ENCODE measurements at places on chromosomes 2 and 18.

DNA sequence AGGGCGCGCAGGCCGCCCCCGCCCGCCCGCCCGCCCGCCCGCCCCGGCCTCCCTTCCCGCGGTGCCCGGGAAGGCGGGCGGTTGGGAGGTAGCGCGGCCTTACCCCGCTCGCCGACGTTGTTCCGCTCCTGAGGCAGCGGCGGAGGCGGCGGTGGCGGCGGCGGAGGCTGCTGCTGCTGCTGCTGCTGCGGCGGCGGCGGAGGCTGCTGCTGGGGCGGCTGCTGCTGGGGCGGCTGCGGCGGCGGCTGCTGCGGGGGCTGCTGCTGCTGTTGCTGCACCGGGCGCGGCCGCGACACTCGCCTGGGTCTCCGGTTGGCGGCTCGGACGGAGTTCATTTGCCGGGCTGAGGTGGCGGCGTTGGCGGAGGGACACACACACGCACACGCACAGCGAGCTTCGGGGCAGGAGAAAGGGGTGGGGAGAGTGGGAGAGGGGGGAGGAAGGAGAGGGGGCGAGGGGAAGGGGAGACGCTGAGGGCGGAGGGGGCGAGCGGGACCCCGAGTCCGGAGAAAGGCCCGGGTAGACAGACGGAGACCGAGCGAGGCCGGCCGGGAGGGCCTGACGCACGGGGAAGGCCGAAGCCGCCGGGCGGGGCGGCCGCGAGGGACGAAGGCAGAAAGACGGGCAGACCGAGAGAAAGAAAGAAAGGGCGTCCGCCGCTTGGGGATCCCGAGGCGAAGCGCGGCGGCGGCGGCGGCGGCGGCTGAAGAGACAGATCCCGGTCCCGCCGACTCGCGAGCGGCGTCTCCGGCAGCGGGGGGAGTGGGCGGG is 727 bp downstream of the FBXO11 start:
- no peak for DNase-seq

GRCh38 chr2:113104054-113104611 is 23.3 kb upstream of the IL1RN start:
- no peak for DNase-seq

DNA sequence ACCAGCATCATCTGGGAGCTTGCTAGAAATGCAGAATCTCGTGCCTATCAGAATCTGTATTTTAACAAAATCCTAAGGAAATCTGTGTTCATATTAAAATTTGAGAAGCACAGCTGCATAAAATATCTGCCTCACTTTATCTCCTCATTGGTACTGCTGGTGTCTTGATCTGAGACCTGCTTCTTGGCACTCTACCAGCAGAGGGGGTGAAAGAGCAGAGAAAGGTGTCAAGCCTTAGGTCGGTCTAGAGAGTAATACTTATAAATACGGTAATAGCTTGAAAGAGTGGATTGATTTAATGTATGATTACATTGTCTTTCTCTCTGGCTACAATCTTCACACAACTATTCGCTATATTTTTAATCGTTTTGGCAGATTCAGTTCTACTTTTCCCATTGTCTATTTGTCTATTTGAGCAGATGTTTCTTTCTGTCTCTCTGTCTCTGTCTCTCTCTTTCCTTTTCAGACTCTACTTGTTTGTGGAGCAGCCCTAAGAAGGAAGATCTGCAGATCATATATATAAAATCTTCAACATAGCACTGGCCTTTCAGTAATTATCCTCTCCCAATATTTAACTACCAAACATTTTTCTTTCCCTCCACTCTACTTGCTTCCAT is 1.7 kb upstream of the GCG start:
- peak; percentile 10 for DNase-seq

DNA sequence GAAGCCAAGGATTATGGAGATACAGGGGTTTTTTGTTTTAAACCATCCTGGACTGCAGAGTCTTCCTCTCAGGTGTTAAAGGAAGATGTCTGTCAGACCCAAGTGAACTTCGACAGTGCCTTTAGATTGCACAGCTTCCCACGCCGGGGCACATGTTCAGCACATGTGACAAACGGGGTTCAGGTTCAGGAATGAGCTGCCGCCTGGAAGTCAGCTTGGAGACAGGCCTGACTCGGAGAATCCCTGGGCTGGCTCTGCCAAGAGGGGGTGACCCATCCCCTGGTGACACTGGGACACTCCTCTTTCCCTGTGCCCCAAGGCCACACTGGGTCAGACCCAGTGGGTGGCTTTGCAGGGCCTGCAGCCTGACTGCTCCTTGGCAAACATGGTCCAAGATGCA is 359.3 kb upstream of the SALL3 start:
- no peak for DNase-seq

DNA sequence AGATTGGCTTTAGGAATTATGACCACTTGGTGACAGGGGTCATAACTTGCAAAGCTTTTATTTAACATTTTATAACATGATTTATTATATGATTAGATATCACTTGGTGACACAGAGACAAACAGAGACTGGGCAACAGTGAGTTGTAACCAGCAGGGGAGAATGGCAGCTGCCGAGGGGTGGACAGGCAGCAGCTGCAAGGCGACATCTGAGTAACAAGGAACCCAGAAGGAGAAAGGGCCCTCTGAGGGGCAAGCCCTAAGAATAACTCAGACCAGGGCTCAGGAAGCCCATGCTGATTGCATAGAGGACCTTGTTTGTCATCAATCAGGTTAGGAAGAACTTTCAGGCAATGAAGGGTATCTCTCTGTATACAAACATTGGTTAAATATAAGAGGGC is 339.9 kb upstream of the SOX11 start:
- no peak for DNase-seq

GRCh38 chr2:47626664-47627063 is 156.3 kb upstream of the MSH6 start:
- no peak for DNase-seq

DNA sequence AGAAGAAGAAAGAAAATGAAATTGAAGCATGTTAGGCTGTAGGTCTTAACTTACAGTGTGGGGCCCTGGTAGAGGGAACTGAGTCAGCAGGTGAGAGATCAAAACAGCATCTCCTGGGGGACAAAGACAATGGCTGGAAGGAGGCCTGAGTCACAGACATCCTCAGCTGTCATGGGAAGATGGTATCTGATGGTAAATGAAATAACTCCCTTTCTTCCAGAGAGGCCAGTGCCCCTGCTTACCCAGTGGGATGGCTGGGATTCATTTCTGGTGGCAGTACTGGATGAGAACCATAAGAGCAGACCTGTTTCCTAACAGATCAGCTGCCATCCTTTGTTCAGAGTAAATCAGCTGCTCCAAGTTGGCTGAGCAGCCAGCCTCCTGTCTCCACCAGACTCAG is 251.3 kb upstream of the EPAS1 start:
- DNase-seq = no peak

- DNase-seq = no peak
These were observed 93.6 kb upstream of the HNMT start for GRCh38 chr2:137870682-137871081.

DNA sequence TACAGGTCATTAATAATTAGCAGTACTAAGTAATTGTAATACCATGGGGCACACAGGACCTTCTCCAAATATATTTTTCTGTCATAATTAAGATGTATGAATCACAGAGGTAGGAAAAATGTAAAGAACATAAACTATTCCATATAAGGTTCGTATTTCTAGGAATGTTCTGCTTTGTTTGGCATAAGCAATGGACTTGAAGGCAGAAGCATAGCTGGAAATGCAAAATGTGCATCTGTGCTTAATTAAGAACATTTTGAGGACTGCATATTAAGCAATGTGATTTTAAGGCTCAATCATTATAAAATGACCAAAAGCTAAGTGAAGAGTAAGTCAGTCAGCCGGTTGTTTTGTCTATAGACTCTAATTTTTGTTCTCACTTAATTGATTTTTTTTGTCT is 123.2 kb downstream of the RBM43 start:
- no peak for DNase-seq

DNA sequence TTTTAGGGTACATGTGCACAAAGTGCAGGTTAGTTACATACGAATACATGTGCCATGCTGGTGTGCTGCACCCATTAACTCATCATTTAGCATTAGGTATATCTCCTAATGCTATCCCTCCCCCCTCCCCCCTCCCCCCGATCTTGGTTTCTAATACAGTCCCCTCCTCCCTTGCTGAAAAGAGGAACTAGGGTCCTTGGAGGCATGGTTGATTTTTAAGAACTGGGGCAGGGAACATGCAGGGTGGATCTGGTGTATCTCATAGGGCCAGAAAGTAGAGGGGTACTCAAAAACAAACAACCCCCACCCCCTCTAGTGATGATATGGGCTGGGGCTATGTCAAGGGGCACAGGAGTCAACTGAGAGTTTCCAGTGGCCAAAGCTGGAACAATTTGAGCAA is 153.4 kb downstream of the UBR3 start:
- no peak for DNase-seq

GRCh38 chr18:58012356-58012755 is 31.7 kb upstream of the NEDD4L start:
- DNase-seq = no peak

DNA sequence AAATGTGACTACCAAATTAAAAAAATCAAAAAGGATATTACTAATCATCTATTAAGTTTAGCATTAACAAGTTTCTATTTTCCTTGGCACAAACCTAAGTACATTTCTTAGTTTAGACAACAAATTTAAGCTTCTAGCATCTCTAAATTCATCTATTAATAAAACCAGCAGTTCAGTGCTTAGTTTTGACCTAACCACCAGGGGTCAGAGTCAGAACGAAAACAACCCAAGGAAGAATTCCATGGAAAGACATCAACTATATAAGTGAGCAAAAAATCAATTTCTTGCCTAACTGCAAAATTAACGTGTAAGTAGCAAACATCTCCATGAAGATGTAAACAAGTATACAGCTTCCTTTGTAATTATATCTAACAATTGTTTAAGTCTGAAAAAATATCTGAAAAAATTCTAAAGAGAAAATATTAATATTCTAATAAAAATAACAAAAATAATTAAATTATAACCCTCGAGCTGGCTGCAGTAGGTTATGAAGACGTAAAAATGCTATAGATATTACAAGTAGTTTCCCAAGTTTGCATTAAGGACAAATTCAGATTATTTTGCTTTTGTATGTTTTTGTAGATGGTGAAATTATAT is 83.7 kb downstream of the CERKL start:
- no peak for DNase-seq

DNA sequence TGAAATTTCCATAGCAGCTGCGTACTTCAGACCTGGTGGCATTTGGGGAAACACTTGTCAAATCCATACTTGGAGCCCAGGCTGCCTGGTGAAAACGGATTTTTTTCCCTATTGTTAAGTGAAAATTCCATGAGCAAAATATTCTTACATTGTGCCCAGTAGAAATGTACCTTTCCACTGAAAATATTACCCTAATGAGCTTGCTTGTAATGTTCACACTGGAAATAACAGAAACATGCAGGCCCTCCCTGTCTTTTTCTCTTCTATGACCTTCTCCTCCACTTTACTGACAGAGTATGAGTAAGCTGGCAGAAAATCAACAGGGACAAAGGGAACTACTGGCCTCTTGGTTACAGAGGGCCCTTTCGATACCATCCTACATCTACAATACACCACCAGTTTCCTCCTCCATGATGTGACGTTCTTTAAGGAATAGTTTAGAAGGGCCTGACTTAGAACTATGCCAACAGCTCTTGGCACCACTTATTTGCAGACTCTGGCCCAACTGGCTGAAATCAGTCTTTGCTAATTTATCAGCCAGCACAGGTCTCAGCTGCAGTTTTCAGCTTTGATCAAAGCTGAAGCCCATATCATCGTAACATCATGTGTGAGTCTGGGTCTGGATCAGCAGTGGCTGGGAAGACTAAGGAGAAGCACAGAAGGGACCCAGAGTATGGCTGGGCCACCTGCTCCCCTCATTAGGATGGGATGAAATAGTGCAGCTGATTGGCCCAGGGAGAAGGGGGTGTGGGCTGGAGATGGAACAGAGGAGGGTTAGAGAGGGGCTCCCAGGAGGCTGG is 272.2 kb upstream of the ID2 start:
- no peak for DNase-seq

DNA sequence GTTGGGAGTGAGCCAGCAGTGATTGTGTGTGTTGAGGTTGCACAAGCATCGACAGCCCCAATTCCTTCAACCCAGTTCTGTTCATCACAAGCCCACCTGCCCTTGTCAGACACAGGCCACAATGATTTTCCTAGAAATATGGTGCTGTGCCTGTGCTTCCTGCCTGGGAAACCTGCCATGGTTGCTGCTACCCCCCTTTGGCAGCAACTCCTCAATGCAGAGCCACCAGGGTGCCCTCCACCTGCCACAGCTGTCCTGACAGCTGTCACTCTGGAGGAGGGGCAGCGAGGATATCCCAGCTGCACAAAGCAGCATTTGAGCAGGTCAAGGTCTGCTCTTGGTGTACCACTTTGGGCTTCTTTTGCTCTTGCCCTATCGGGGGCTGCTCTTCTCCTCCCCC is 27.1 kb downstream of the SMIM21 start:
- DNase-seq = no peak

DNA sequence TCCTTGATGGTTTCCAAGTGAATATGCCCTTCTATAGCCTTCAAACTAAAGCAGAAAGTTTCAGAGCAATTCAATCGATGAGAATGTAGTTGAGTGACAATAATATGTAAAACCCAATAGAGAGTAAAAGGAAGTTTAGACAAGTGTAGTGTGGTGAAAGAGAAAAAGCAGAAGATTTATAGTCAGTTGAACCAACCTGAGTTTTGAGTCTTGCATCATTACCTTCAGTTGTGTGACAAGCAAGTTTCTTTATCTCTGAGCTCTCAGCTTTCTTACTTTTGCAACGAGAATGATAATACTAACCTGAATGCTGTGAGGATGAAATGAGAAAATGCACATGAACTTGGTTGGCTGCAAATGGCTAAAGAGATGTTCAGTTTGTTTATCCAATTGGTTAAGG is 40.6 kb upstream of the TMEM247 start:
- DNase-seq = no peak

- no peak for DNase-seq
These were observed 73.1 kb downstream of the SPATS2L start for GRCh38 chr2:200379481-200380090.

DNA sequence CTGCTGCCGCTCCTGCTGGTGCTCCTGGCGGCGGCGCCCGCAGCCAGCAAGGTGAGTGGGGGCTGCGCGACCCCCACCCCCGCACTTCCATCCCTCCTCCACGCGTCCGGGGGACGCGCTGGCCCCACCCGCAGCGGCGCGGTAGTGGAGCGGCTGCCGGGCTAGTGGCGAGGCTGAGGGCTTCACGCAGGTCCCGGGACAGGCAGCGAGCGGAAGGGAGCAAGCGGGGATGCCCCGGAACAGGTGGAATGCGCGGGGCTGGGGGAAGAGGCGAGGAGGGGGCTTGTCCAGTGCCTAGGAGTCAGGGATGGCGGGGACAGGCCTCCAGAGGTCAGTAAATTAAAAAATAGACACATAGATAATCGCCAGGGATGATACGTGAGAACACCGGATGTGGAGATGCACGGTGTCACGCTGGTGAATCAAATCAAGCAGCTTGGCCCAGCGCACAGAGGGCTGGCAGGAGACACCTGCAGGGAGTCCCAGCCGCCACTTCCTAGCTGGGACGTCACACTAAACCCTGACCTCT is 403 bp downstream of the COL4A3 start:
- DNase-seq = no peak

DNA sequence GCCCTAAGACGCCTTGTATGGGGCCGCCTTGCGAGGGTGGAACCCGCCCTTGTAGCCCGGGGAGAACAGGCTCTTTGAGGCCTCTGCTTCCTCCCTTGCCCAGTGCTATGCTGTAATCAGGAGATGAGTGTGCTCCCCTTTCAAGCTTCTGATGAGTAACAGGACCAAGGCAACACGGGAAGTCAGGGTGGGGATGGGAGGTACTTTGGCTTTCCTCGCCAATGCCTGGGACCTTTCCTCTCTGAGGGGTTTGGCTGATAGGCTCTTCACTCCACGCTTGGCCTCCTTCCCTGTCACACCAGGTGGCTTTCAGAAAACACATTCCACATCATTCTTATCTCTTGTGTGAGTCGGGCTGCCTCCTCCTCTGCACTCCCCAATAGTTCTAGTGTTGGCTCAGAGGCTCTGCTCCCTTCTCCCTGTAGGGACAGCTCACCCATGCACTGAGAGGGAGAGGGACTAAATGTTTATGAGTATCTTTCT is 223.7 kb upstream of the TRIB2 start:
- no peak for DNase-seq

All from right kidney (tissue), 9 donors.